ENCODE measurements at places on chromosomes 2 and 18.
A peak's percentile ranks its signal among the peaks of the same experiment; 100 is the strongest.

GRCh38 chr2:148932536-148932935 is 57.5 kb downstream of the KIF5C start:
- DNase-seq: no peak

- no peak for DNase-seq
Measured at GRCh38 chr18:7004009-7004408, 113.6 kb downstream of the LAMA1 start.

GRCh38 chr2:39772812-39773152 is 6.3 kb downstream of the THUMPD2 start:
- no peak for DNase-seq

DNA sequence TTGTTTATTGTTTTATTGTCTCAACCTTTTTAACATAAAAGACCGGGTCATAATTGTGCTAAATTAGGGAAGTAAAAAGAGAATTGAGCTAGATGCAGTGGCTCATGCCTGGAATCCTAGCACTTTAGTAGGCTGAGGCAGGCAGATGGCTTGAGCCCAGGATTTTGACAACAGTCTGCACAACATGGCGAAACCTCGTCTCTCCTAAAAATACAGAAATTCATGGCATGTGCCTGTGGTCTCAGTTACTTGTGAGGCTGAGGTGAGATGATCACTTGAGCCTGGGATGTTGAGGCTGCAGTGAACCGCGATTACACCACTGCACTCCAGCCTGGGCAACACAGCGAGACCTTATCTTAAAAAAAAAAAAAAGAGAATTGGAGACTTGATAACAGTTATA is 104.2 kb upstream of the TTC27 start:
- DNase-seq: no peak

DNA sequence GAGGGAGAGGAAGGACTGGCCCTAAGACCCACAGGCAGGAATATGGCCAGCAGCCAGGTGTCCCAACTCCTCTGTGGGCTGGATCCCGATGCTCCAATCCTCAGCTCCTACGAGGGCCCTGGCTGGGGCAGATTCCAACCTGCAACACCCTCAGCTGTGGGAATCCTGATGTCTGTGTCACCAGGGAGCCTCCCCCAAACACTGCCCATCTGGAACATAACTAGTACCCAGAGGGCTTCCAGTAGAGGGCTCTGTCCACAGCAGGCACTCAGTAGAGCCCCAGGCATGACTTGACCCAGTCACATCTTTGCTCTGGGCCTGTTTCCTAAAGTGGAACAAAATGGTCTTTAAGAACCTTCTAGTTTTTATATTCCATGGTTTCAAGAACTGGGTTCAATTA is 20.6 kb upstream of the LOXHD1 start:
- no peak for DNase-seq

GRCh38 chr2:101501443-101501842 is 26.5 kb upstream of the RFX8 start:
- DNase-seq: no peak

DNA sequence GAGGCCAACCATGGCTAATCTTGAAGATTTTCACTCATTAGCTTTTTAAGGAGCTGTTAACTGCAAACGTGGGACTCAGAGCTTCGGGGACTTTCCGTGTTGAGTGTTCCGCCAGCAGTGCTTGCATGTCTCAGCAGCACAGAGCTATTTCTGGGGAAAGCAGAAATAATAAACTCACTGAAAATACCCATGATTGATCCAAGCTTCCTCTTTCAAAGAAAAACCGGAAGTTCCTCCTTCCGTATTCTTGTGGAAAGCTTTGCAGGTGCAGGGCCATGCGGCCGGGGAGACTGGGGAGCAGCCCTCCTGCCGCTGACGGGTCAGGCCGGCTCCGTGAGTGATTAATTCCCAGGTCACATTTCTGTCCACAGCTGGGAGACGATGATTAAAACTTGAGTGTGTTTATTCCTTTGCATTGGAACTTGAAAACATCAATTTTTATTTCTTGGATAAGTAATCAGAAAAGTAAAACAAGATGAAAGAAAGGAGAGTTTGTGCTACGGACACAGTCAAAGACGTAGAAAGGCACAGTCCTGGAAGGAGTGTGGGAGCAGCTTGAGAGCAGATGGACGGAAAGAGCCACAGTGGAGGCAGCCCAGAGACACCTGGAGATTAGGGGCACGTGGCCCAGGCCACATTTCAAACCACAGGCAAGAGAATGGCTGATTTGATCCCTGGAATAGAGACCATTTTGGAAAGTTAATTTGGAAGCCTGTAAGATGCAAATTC is 54.2 kb upstream of the CTDP1 start:
- DNase-seq: no peak

- DNase-seq: no peak
Measured at GRCh38 chr2:204272610-204273287, 272.5 kb upstream of the PARD3B start.

DNA sequence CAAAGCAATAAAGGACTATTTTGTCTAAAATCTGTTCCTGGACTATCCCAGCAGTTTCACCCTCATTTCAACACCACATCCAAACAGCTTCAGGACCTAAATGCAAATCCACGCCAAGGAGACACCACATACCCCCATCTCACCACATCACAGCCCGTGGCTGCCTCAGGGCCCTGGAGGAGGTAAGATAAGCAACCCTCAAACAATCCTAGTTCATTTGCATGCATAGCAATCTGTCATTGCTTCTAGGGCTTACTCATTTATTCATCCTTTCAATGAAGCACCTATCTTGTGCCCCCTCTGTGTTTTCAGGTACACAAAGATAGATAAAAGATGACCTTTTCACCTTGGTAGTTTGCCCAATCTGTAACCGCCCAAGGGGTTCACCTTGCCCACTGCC is 86.5 kb downstream of the VSNL1 start:
- no peak for DNase-seq

DNA sequence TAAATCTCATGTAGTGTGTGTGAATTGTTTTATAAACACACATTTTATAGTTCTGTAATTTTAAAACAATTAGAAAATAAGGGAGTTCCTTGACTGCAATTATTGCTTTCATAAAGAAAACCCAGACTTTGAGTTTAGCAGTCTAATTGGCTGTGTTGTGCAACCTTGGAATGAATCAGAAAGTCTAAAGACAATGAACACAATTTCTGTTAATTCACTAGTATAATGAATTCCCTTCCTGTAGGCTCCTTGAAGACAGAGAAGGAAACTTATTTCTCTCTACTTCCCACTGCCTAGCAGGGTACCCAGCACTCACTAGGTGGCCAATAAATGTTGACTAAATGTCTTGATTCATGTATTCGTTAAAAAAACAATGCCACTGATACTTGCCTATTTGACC is 79.9 kb downstream of the ANTXR1 start:
- DNase-seq: no peak

- no peak for DNase-seq
Measured at GRCh38 chr2:179201869-179202268, 62.8 kb downstream of the SESTD1 start.

- no peak for DNase-seq
Measured at GRCh38 chr18:48924630-48925490, 25.9 kb downstream of the SMAD7 start.

GRCh38 chr18:9513971-9514512 is 38.7 kb downstream of the RALBP1 start:
- no peak for DNase-seq

GRCh38 chr2:234425639-234426603 is 71.0 kb downstream of the ARL4C start:
- peak; percentile 56 for DNase-seq
